ENCODE measurements at places on chromosomes 2 and 18.
A peak's percentile ranks its signal among the peaks of the same experiment; 100 is the strongest.

DNA sequence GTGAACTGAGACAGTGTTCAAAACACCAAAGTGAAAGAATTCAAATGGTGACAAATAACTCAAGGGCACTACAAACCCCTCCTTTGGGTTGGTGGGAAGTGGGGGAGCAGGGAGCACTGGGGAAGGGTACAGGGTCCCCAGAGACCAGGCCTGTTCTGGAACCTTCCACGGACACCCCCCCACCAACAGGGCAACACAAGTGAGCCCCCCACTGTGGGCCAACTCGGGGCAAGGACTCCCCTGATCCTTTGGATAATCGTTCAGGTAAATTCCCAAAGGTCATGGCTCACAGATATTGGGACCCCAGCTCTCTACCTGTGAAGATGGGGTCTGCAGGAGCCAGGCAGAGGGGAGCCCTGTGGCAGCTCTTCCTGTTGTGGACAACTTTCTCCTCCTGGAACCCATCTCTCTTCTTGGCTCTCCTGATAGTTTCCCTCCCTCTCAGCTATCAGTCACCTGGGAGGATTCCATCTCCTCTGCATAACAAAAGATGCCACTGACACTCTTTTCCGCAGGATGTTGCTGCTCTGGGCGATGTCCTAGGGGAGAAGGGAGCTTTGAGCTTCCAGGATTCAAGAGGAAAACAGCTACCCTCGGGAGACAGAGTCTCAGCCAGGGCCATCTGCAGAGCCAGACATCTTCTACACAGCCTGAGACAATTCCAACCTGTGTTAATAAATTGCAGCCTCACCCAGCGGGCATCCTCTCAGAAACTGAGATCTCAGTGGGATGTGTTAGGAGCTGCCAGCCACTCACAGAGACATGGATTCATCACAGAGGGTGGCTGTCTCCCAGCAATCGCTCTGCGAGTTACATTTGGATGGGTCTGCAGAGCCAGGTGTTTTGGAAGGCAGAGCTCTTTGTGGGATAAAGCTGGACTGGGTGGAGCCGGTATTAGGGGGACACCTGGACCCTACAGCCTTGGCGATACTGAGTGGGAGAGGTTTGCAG lies 35.4 kb downstream of the MBP start:
- DNase-seq = no peak

DNA sequence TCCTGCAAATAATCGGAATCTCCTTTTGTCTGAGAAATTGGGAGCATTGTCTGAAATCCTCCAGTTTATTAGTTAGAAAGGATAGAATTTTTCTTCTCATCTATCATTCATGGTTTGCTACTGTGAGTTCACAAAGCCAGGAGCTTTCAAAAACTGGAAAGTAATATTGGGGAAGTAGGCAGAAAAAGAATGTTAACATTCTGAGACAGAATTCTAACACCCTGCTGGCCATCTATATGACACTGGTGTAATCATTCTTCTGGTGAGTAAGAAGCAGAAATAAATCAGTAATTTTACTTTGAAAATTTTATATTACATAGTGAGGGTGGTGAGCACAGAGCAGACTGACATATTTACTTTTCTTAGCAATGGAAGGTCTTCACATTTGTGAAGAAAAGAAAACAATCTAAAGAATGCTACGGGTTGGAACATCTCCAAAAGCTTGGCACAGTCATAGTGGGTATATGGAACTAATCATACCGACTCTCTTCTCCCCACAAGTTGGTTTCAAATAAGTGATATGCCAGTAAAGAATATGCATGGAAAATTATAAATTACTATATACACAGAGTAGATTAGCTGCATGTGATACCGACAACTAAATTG lies 344.9 kb downstream of the LPIN1 start:
- DNase-seq = no peak

- DNase-seq = no peak
These were observed 72.7 kb upstream of the LYPD6B start for GRCh38 chr2:148965623-148966437.

DNA sequence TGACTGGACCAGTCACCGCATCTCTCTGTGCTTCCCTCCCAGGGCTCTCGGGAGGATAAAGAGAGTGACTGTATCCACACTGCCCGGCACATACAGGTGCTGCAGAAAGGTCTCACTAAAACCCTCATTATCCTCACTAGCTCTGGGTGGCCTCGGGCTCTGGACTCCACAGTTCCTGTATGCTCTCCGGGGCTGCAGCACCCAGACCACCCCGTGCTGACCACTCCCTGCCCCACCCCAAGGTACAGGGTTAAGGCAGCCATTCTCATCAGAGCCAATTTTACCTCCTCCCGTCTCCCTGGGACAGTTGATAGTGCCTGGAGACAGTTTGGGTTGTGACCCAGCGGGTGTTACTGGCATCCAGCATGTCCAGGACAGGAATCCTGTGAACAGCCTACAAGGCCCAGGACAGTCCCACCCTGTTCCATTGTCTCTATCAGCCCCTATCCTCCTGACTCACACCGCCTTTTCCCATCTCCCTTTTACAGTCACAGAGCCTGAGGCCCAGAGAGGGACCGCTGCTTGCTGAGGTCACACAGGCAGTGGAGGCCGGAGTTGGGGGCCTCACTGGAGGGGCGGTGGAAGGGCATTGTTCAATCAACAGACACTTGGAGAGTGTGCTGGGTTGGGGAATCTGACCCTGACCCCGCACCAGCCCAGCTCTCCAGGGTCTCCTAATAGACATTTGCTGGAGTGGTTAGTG lies 1.7 kb downstream of the ZAP70 start:
- no peak for DNase-seq

- DNase-seq = no peak
These were observed 138.9 kb upstream of the SETBP1 start for GRCh38 chr18:44541781-44542180.

- DNase-seq = no peak
These were observed 86.4 kb downstream of the TCF4 start for GRCh38 chr18:55501579-55501978.

- DNase-seq = peak; percentile 35
These were observed 84.6 kb downstream of the NRP2 start for GRCh38 chr2:205766779-205767359.

GRCh38 chr2:162382278-162382677 lies 38.3 kb downstream of the GCA start:
- DNase-seq = no peak

GRCh38 chr2:148122788-148123187 lies 101.9 kb downstream of the MBD5 start:
- no peak for DNase-seq

DNA sequence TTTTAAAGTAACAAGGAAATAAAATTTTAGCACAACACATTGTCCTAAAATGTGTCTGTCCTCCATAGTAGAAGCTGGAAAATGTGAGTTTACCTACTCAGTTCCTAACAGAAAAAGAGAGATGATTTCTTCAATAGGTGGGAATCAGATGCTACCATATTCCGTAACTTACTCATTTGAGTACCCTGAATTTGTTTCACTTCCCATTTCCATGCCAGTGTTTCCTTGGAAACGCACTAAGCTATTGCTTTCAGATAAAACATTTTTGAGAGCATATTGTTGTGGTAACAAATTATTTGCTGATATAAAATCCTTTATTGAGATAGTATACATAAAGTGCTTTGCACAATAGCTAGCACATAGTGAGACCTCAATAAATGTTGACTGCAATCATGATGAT lies 137.5 kb upstream of the BARD1 start:
- DNase-seq = no peak

DNA sequence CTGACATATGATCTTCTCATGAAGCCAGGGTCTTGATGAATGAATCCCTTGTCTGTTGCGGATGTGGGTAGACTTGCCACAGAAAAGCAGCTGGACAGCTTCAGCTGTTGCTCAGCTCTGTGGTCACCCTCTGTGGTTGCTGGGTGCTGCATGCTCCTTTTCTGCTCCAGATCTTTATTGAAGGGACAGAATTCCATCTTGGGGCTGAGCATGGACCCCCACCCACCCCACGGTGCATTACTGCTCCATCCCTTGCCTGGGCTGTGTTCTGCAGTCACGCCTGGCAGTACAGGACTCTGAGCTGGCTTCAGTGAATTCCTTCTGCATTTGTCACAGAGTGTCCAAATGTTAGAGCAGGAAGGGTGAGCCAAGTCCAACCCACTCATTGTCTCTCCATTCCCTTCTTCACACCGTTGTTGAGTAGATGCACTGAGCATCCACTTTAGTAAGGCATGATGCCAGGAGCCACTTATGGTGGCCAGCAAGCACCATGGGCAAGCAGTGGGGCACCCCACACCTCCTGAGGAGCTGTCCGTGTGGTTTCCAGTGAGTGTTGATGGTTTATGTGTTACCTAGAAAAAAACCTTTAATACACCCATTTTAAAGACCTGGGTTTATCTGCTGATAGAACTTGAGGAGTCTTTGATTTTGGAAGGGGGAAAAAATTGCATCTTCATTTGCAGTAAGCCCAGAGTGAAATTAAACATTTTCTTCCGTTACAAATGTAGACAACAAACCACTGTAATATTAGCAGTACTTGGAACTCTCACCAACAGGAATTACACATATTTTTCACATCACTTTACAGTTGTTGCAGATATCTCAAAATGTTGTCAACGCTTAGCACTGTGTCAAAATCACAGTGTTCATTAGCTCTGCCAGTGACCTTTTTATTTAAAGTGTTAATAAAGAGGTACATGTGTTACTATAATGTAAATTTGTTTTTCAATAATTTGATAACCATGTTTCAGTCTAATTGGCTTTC lies 14.7 kb upstream of the ITGB6 start:
- DNase-seq = no peak

- DNase-seq = no peak
These were observed 81.9 kb downstream of the CCDC93 start for GRCh38 chr2:117931978-117932377.

GRCh38 chr2:106972782-106973181 lies 86.8 kb upstream of the ST6GAL2 start:
- no peak for DNase-seq

- DNase-seq = no peak
These were observed 53.8 kb upstream of the SLC66A3 start for GRCh38 chr2:11101430-11101829.

DNA sequence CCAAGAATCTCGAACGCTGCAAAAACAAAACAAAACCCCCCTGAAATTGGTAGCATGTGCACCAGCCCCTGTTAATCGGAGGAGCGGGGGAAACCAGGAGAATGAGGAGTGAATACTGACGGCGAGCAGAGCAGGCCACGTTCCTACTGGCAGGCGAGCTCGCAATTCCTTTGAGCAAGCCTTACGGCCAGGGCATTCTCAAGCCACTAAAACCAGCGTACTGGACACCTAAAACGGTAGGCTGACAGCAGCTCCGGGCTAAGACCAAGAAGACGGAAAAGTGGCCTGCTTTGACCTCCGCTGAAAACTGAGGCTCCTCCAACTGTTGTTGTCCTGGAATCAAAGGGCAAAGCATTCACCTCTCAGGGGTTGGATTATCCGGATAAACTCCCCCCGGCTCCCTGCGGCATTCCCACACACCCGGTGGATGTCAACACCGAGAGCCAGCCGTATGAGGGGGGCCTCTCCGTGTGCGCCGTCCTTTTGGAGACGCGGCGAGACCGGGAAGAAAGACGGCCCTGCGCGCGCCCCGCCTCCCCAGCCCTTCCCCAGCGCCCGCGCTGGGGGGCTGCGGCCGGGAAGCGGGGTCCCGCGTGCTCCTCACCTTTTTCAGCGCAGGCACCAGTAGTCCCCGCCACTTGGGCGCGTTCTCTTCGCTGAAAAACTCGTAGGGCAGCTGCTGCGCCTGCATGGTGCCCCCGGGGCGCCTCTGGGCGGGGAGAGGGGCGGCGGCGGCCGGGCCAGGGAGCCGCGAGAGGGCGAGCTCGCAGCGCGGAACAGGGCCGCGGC lies 925 bp downstream of the SOS1 start:
- DNase-seq = peak; percentile 58

DNA sequence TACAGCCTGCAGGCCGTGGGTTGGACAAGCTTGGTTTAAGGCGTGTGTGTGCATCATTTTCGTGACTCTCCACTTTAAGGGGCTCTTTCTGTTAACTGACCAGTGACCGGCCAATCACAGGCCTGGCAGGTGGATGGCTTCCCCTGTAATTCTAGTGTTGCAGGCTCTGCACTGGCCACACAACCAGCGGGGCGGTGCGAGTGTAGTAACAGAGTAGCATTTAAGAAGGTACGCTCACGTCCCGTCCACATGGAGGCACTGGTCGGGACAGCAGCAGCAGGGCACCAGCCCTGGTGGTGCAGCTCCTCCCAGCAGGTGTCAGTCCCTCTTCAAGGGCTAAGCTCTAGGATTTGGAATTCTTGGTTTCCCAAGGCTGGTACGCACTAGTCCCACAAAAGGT lies 8.0 kb upstream of the ANO7 start:
- no peak for DNase-seq

DNA sequence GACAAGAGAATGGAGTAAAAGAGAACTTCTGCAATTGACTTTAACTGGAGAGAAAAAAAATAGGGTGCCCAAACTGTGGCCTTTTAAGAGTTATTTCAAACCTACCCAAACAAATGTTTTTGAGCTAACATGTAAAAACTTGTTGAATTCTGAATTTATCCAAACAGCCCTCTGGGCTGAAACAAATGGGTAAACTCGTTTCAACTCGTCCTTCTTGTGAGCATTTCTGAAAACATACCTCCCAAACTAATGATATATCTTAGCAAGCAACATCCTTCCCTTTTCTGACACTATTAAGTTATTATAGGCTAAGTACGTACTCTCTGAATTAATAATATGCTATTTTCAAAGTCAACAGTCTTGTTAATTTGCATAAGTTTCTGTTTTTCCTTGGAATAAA lies 793.0 kb upstream of the ACVR2A start:
- DNase-seq = no peak

- DNase-seq = no peak
These were observed 30.1 kb upstream of the GRB14 start for GRCh38 chr2:164651361-164651760.

GRCh38 chr18:35923939-35924684 lies 48.4 kb upstream of the RMP24 start:
- DNase-seq = no peak

- no peak for DNase-seq
These were observed 10.2 kb downstream of the RNASEH1 start for GRCh38 chr2:3547915-3548314.

GRCh38 chr2:133345638-133346037 lies 222.6 kb downstream of the NCKAP5 start:
- DNase-seq = no peak

DNA sequence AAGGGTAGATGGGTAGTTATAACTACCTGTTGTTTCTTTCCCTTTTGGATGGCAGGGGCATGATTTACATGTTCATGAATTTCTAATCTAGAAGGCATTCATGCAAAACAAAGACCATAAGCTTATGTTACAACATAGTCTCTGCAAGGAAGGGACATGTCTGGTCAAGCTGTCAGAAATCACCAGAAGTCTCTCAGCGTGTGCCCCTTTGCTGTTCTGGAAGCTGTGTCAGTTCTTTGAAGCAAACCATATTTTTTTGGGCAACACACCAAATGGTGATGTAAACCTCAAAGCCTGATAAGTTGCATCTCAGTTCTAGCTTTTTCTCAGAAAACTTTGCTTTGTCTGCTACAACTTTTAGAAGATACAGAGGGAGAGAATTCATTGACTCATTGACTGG lies 173.5 kb upstream of the CTAGE1 start:
- no peak for DNase-seq

DNA sequence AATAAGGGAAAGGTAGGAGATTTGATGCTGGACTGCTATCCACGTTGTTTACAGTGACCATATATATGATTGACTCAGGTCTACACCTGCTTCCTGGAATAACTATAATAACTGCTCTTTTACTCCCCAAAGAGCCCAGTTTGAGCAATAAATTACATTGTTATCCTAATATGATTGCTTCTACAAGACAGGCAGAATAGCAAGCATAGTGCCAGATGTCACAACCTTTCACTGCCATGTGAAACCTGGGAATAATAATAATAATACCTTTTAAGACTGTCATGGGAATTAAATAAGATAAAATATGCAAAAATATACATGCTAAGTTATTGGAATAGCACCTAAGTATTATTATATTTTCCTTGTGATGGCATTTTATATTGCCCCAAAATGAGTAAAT lies 298.7 kb downstream of the GALNT13 start:
- DNase-seq = no peak

All from GM12891 (cell line).